ENCODE measurements at places on chromosomes 12 and 14. TPM values are rescaled to one million over a fixed set of nuclear protein-coding genes. Genes with fewer than 3 reads are reported as not detected.

The EML5 gene
- total RNA-seq: 1.7 TPM

The GPR84 gene
- 2.3 TPM for total RNA-seq

The ARHGDIB gene
- total RNA-seq: 511 TPM

The SLC16A7 gene
- 40.0 TPM for total RNA-seq

The RNASE7 gene
- total RNA-seq: not detected

The DACT1 gene
- total RNA-seq: 2.3 TPM

The SCN8A gene
- 0.26 TPM for total RNA-seq

- H3K27ac ChIP-seq: no peak overlapping the region
- H3K36me3 ChIP-seq: no peaks in the 10 kb centered on the region
- no peak for DNase-seq
- no peak overlapping the region for H3K4me3 ChIP-seq
- H3K27me3 ChIP-seq: peaks cover 5% of the 10 kb centered on the region
- no peaks in the 10 kb centered on the region for H3K4me1 ChIP-seq
Measured at GRCh38 chr14:100580316-100581227, 6.6 kb downstream of the BEGAIN start.

GRCh38 chr12:131153956-131154355, 200.2 kb downstream of the ADGRD1 start:
- no peak overlapping the region for H3K4me3 ChIP-seq
- H3K27me3 ChIP-seq: no peaks in the 10 kb centered on the region
- DNase-seq: no peak
- no peak overlapping the region for H3K27ac ChIP-seq

DNA sequence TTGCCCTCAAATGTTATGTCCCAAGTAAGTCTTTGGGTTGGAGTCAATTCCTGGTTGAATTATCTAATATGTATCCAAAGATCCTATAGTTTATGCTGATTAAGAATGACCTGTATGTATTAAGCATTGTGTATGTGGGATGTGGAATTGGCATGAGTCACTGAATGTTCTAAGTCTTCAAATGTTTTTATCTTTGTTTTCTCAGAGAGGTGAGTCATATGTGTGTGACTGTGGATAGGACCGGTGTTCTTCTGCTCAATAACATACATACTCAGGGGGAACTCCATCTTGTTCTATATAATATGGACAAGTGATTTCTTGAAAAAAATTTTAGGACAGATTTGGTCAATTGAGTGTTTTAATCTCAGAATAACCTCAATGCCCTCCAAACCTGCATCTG, 57.9 kb downstream of the NAV3 start:
- no peak overlapping the region for H3K27ac ChIP-seq
- no peaks in the 10 kb centered on the region for H3K4me1 ChIP-seq
- DNase-seq: no peak
- no peak overlapping the region for H3K4me3 ChIP-seq

- no peaks in the 10 kb centered on the region for H3K4me1 ChIP-seq
- peaks cover 21% of the 10 kb centered on the region for H3K27me3 ChIP-seq
- H3K36me3 ChIP-seq: no peaks in the 10 kb centered on the region
- no peak for DNase-seq
Measured at GRCh38 chr14:54349713-54350112, 47.1 kb upstream of the CDKN3 start.

DNA sequence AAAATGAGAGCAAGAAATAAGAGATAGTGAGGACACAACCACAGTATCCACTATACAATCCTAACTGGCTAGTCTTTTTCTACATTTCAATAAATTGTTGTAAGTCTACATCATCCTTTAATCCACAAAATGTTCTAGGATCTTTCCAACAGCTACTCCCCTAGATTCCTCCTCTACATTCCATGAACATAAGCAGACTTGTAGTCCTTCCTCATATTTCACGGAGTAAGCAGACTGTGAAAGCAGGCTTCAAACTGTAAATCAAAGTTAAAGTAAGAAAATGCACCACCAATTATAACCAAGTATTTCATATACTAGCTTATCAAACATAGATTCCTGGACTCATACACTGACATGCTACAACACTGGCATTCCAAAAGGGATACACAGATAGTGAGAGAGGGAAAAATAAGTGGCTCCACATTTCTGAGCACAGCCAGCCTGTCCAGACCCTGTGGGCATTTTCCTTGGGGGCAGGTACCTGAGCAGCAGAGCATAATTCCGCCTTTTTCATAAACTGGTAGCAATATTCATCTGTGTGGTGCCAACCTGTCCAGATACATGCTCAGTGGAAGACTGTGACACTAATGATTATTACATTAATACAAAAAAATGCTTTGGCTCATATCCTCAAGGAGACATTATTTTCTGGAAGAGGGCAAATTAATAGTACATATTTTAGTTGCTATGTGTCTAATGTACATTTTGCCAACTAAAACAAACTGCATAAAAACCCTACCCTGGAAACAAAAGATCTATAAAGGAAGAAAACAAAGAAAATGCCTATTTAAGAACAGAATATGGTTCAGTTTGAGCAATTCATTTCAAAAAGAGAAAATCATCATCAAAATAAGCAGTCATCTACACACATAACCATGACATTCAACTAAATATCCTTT, 113.3 kb upstream of the FSCB start:
- H3K4me3 ChIP-seq: no peak overlapping the region
- H3K36me3 ChIP-seq: no peaks in the 10 kb centered on the region
- no peak for DNase-seq
- no peaks in the 10 kb centered on the region for H3K4me1 ChIP-seq
- no peak overlapping the region for H3K27ac ChIP-seq

DNA sequence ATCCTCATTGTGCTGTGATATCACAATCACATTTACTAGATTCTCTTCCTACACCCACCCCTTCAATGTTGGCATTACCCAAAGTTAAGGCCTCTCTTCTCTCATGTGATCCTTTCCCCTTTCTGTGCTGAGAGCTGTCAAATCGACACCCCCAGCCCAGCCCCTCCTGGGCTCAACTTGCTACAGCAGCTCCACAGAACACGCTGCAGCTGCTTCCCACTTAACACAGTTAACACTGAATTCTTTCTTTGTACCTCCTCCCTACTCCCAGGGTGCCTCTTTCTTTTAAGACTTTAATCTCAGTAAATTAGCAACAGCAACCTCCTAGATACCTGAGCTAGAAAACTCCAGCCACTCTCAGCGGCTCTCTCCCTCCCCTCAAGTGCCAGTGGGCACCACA, 17.8 kb downstream of the SPTB start:
- H3K4me1 ChIP-seq: no peaks in the 10 kb centered on the region
- no peaks in the 10 kb centered on the region for H3K36me3 ChIP-seq
- H3K27ac ChIP-seq: no peak overlapping the region
- no peak overlapping the region for H3K4me3 ChIP-seq

DNA sequence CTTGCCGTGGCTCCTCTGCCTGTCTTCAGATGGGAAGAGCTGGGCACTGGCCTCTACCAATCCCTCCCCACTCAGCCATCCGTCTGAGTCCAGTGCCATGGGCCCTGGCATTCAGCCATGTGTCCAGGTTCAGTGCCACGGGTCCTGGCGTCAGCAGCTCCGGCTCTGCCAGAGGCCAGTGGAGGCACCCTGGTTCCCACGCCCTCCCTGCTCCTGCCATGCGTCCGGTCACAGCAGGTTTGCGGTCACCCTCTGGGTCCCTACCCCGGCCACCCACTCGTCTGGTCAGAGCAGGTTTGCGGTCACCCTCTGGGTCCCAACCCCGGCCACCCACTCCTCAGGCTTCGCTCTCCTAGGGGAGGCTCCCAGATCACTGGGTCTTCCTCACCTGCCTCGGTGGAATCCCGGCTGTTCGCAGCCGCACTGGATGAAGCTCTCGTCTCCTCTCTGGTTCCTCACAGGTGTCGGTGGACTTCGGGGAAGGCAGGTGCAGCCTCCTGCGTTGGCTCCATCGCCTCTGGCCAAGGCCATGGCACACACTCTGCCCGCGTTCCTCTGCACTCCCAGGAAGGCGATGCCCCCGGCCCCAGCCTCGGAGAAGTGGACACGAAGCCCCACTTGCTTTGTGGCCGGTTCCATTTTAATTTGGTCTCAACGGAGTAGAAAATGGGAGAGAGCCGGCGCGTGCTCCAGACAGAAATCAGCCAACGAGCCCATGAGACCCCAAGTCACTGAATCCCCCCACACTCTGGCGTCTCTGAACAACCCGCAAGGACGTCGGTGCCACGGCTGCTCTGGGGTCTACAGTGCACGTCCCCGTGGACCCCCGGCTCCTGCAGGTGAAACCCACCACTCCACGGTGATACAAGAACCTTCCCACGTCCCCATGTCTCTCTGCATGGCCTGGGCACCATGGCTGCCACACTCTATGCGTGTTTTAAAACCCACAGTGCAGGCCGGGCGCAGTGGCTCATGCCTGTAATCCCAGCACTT, 47.8 kb upstream of the FBRSL1 start:
- no peak for DNase-seq
- H3K27ac ChIP-seq: no peak overlapping the region
- peaks cover 38% of the 10 kb centered on the region for H3K4me1 ChIP-seq
- peaks cover 3% of the 10 kb centered on the region for H3K27me3 ChIP-seq
- H3K36me3 ChIP-seq: peaks cover 6% of the 10 kb centered on the region

DNA sequence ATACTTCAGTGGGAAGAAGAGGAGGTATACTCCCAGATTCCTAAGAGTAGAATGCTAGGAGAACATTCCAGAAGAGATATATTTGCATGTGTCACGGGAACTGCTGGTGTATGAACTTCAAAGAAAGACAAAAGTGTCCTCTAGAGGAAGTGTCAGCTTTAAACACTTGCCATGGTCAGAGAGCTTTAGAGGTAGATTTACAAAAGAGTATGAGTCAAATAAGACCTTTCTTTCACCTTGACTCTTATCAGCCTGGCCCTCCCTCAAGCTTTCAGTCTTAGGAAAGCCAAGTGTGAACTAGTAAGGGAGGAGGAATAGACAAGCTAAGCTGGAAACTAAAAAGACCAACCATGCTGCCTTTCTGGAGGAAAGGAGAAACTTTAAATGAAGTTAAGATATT, 34.7 kb downstream of the COX8C start:
- H3K4me1 ChIP-seq: no peaks in the 10 kb centered on the region
- peaks cover 35% of the 10 kb centered on the region for H3K27me3 ChIP-seq
- no peak overlapping the region for H3K4me3 ChIP-seq
- DNase-seq: no peak
- no peak overlapping the region for H3K27ac ChIP-seq
- no peaks in the 10 kb centered on the region for H3K36me3 ChIP-seq

- H3K4me1 ChIP-seq: peaks cover 45% of the 10 kb centered on the region
- peak; percentile 37 for DNase-seq
- peak overlapping the region; percentile 88 for H3K27ac ChIP-seq
Measured at GRCh38 chr14:70640938-70641547, 673 bp upstream of the TTC9 start.

All from activated T-helper 1 cell treated with anti-CD3 and anti-CD28 coated beads, Interleukin-12 subunit alpha, Interleukin-12 subunit beta, Interleukin-2, Interleukin-4 antibody, amounts not matched to agents 30 ng/mL and 10 ng/mL and 1 ng/mL, durations not matched to agents 14 hours and 24 hours and 36 hours (primary cell).